Transverse colon (tissue), 4 donors: ENCODE measurements at places on chromosomes 12 and 14.

DNA sequence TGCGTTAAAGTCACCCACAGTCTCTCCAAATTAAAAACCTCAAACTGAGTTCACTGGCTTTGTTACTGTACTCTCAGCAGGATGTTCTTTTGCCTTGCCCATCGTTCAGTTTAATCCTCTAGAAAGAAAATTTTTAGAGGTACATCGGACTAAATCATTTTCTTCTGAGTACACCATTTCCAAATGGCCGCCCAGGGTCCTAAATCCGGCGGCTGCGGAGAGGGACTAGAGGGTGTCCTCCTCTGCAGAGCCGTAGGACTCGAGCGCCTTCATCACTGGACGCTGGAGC lies 1.4 kb downstream of the LIN7A start:
- peaks cover 43% of the 10 kb centered on the region for H3K27me3 ChIP-seq
- peak overlapping the region; percentile 84 for H3K4me3 ChIP-seq
- H3K36me3 ChIP-seq, result no peaks in the 10 kb centered on the region
- peak overlapping the region; percentile 82 for H3K27ac ChIP-seq
- H3K4me1 ChIP-seq, result no peaks in the 10 kb centered on the region

- no peaks in the 10 kb centered on the region for H3K36me3 ChIP-seq
- DNase-seq, result no peak
- peak overlapping the region; percentile 75 for H3K27ac ChIP-seq
- peaks cover 20% of the 10 kb centered on the region for H3K4me1 ChIP-seq
Observed at GRCh38 chr12:124681779-124682391, 114.5 kb upstream of the NCOR2 start.

DNA sequence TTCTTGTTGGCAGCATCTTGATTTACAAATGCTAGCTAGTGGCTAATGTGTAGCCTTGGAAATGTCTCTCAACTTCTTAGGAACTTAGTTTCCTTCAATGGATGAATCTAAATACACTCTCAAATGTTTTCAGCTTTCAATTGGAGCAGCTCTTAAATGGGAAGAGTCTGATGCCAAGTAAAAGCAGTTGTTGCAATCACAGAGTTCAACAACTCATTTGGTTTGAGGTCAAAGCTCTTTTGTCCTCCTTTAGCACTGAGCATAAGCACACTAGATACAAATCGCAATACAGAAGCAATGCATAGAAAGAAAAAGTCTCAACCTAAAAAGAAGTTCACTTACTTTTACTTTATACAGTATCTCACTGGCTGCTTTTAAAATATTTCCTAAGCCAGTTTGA lies 986.1 kb upstream of the FLRT2 start:
- H3K27me3 ChIP-seq, result no peaks in the 10 kb centered on the region
- H3K4me3 ChIP-seq, result no peak overlapping the region
- H3K4me1 ChIP-seq, result no peaks in the 10 kb centered on the region
- H3K36me3 ChIP-seq, result no peaks in the 10 kb centered on the region
- DNase-seq, result no peak

- peak overlapping the region; percentile 3 for H3K4me3 ChIP-seq
- peak; percentile 61 for DNase-seq
- H3K27ac ChIP-seq, result peak overlapping the region; percentile 92
- H3K27me3 ChIP-seq, result no peaks in the 10 kb centered on the region
- H3K36me3 ChIP-seq, result no peaks in the 10 kb centered on the region
Observed at GRCh38 chr14:31945074-31945613, 132.0 kb upstream of the ARHGAP5 start.

DNA sequence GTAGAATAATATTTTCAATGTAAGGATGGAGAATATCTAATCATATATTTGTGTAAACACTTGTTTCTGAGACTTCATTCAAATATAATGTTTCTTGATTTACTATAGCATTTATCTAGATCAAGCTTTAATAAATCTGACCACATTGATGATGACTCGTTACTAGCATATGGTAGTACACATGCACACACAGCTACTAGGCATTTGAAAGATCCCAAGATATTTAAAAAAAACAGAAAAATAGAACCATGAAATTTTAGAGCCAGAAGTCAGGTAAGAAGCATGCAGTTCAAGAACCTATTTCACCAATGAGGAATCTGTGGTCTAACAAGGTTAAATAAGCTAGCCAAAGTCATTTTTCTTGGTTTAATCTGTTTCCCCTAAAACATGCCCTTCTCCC lies 32.0 kb downstream of the DCP1B start:
- no peak for DNase-seq
- H3K27ac ChIP-seq, result peak overlapping the region; percentile 78
- H3K4me1 ChIP-seq, result peaks cover 7% of the 10 kb centered on the region

GRCh38 chr14:22602862-22603261 lies 4.8 kb downstream of the ABHD4 start:
- H3K27me3 ChIP-seq, result no peaks in the 10 kb centered on the region
- peaks cover 50% of the 10 kb centered on the region for H3K36me3 ChIP-seq
- H3K4me3 ChIP-seq, result no peak overlapping the region
- no peak for DNase-seq

DNA sequence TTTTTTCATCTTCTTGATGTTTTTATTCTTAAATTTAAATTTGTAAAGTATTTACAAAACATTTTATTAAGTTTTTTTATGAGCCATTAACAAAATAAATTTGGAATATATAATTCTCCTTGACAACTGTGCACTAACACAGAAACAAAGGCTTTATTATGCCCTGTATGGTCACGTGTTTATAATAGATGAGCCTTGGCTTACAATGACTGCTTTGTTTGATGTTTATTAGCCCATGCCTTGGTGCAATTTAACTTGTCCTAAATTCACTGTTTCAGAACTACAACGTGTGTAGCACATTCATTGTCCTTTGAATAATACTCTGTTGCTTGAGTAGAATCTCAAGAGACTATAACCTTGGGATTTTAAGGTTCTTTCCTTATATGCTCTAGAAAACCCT lies 59.8 kb downstream of the CNTN1 start:
- no peak overlapping the region for H3K27ac ChIP-seq
- no peak for DNase-seq
- H3K27me3 ChIP-seq, result no peaks in the 10 kb centered on the region
- no peaks in the 10 kb centered on the region for H3K36me3 ChIP-seq
- peaks cover 4% of the 10 kb centered on the region for H3K4me1 ChIP-seq
- no peak overlapping the region for H3K4me3 ChIP-seq

- H3K27ac ChIP-seq, result no peak overlapping the region
- H3K36me3 ChIP-seq, result no peaks in the 10 kb centered on the region
- no peak overlapping the region for H3K4me3 ChIP-seq
- no peak for DNase-seq
- H3K27me3 ChIP-seq, result no peaks in the 10 kb centered on the region
Observed at GRCh38 chr12:92511786-92512185, 191.0 kb upstream of the PLEKHG7 start.

- H3K36me3 ChIP-seq, result no peaks in the 10 kb centered on the region
- no peaks in the 10 kb centered on the region for H3K27me3 ChIP-seq
- no peak overlapping the region for H3K4me3 ChIP-seq
- no peak for DNase-seq
Observed at GRCh38 chr14:90999299-90999698, 61.1 kb downstream of the RPS6KA5 start.

DNA sequence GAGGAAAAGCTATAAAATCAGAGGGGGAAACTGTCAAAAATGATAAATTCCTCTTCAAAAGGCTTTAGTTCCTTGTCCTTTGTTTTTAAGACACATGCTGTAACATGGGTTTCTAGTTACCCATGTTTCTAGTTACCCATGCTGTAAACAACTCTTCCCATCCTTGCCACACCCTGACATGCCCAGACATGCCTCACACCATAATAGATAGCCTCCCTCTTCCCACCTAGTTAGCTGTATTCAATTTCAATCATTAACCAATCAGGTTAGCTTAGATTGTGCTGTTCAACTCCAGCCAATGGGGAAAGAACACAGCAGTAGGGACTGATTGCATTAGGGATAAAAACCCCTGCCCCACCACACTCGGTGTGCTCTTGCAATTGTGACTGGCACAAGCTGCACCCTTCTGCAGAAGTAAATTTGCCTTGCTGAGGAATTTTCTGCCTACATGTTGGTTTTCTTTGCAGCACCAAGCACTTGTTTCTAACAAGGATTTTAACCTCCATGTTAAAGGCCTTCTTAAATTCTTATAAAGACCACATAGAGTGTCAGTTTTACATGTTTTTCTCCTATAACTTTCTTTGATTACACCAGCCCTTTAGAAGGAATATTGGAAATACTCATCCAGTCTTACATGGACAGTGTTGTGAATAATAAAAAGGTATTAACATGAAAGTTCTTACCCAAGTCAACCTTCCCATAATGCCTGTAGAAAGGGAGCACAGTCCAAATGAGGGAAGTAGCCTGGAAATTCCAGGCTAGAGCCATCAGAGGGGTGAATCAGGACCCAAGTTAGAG lies 32.5 kb upstream of the LALBA start:
- H3K27ac ChIP-seq, result no peak overlapping the region
- no peaks in the 10 kb centered on the region for H3K4me1 ChIP-seq
- DNase-seq, result no peak
- H3K4me3 ChIP-seq, result no peak overlapping the region
- H3K27me3 ChIP-seq, result no peaks in the 10 kb centered on the region

- H3K4me1 ChIP-seq, result no peaks in the 10 kb centered on the region
- H3K27me3 ChIP-seq, result no peaks in the 10 kb centered on the region
- DNase-seq, result no peak
- H3K36me3 ChIP-seq, result no peaks in the 10 kb centered on the region
Observed at GRCh38 chr14:23725528-23725927, 89.4 kb downstream of the DHRS2 start.

GRCh38 chr14:34749408-34749807 lies 35.0 kb upstream of the CFL2 start:
- no peaks in the 10 kb centered on the region for H3K36me3 ChIP-seq
- no peaks in the 10 kb centered on the region for H3K4me1 ChIP-seq
- no peak for DNase-seq

- no peak overlapping the region for H3K27ac ChIP-seq
- H3K4me1 ChIP-seq, result no peaks in the 10 kb centered on the region
- no peaks in the 10 kb centered on the region for H3K27me3 ChIP-seq
- H3K36me3 ChIP-seq, result no peaks in the 10 kb centered on the region
Observed at GRCh38 chr12:32504591-32504990, 105.2 kb downstream of the FGD4 start.

DNA sequence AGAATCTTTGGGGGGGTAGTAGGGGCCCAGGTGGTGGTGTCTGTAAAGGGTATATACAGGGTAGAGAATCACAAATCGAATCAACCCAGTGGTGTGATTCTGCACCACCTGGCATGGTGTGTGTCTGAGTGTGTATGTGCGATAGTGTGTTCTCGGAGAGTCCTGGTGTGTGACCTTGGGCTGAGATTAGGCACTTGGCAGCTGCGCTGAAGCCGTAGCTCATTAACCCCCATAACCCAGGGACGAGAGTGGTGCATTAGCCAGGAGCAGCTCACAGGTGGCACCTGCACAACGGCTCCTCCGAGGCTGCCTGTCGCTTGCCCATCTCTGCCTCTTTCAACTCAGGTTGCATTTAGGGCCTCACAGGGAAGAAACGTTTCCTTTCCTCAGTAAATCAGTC lies 15.6 kb upstream of the TESC start:
- no peaks in the 10 kb centered on the region for H3K4me1 ChIP-seq
- DNase-seq, result no peak
- H3K27me3 ChIP-seq, result no peaks in the 10 kb centered on the region
- H3K4me3 ChIP-seq, result no peak overlapping the region
- H3K27ac ChIP-seq, result no peak overlapping the region
- no peaks in the 10 kb centered on the region for H3K36me3 ChIP-seq

- no peak overlapping the region for H3K27ac ChIP-seq
- no peaks in the 10 kb centered on the region for H3K27me3 ChIP-seq
- H3K36me3 ChIP-seq, result no peaks in the 10 kb centered on the region
- H3K4me3 ChIP-seq, result no peak overlapping the region
- DNase-seq, result no peak
Observed at GRCh38 chr14:54451961-54452360, 10.8 kb upstream of the CNIH1 start.

DNA sequence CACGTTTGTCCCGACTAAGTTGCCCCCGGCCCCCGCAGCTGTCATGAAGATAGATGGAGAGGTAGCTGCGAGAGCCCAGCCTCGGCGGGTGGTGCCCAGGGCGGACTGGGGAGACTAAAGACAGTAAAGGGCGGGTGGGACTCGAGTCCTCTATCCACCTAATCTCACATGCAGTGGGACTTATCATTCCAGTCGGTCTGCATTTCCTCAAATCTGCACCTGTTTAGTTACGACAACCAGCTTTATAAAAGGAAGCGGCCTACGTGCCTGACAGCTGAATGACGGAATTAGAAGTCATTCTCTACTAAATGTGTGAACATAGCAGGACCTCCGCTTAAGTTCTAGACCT lies 109.8 kb upstream of the EGLN3 start:
- no peak for DNase-seq
- H3K27me3 ChIP-seq, result no peaks in the 10 kb centered on the region

DNA sequence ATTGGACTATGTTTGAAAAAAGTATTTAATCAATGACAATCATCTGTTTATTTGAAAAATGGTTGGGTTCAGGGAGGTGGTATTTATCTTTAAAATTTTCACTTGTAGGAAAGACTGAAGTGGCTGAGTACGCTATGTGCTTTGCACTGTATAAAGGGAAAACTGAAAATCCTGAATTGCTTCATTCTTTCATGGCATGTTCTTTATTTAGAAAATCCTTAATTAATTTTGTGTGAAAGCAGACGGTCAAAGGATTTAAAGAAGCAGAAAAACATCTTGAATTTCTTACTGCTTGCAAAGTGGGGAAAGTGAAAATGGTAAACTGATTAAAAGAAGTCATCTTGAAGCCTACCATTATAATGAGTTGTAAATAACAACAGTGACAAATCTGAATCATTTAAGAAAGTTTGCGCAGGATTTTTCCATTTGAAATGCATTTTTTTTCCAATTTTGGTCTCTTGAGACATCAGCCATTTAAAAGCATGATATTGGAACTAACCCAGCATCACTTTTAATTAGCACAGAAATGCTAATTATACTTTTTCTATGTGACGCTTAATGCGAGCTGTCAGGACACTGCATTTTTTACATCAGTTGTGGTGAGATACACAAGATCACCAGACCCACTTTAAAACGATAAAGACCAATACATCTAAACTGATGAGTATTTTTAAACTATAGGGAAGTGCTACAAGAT lies 169.0 kb downstream of the NEDD1 start:
- no peaks in the 10 kb centered on the region for H3K27me3 ChIP-seq
- H3K4me3 ChIP-seq, result no peak overlapping the region
- H3K4me1 ChIP-seq, result no peaks in the 10 kb centered on the region
- no peak overlapping the region for H3K27ac ChIP-seq

GRCh38 chr12:98939350-98939749 lies 294.3 kb downstream of the APAF1 start:
- DNase-seq, result no peak
- no peaks in the 10 kb centered on the region for H3K4me1 ChIP-seq

GRCh38 chr12:114860969-114861368 lies 177.0 kb upstream of the TBX3 start:
- H3K4me1 ChIP-seq, result no peaks in the 10 kb centered on the region
- no peaks in the 10 kb centered on the region for H3K27me3 ChIP-seq
- H3K4me3 ChIP-seq, result no peak overlapping the region
- H3K36me3 ChIP-seq, result no peaks in the 10 kb centered on the region
- no peak for DNase-seq
- no peak overlapping the region for H3K27ac ChIP-seq
